ENCODE measurements at places on chromosomes 7 and 10.

DNA sequence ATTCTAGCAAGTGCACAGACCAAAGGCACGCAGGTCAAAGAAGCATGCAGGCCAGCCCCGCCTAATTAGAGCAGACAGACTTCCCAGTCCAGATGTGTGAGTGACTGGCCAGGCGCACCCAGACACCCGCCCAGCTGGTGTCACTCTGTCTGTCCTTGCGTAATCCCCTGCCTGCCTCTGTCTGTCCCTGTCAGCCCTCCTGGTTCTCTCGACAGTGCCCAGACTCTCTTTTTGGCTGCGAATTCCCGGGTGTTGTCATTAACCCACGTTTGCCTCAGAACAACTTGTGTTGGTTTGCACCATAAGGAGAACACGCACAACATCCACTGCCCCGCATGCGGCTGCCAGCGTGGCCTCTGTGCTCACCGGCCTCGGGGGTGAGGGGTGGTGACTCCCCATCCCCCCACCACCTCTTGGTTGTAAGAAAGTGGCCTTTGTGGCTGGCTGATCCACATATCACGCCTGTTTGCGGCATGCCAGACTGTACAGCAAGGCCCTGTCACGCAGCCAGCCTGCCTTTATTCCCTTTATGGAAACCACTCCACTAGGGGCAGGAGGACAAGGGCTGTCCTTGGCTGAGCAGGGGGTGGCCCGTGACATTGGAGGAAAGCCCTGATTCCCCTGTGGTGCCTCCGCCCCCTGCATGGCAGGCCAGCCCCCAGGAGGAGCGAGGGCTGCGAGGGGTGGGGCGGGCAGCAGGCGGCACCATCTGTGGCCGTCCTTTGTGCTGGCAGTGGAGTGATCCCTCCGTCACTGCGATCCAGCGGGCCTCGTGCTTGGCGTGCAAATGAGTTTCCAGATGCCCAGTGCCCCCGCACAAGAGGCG is 72.8 kb upstream of the PPIF start:
- peak; percentile 88 for DNase-seq

DNA sequence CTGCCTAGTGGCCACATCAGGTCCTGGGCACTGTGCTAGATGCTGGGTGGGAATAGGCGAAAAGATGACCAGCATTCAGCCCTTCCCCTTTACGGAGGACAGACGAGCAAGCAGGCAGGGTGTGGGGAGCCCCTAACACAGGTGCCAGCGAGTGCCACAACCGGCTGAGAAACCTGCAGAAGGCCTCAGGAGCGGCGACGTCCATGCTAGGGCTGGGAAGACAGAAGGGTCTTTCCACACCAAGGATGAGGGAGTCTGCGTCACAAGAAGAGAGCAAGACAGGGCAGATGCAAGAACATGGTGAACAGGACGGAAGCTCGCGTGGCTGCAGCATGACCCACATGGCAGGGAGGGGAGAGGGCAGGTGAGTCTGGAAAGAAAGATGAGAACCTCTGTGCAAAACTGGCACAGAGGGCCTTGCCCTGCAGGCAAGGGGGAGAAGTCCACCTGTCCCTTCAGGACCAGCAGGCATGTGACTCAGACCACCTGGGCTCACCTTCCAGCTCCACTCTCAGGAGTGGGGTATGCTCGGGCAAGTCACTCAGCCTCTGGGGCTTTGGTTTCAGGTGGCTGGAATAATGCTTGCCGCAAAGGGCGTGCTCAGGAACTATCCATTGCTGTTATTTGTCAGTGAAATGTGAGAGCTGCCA is 36.6 kb downstream of the KCNH2 start:
- peak; percentile 43 for DNase-seq

DNA sequence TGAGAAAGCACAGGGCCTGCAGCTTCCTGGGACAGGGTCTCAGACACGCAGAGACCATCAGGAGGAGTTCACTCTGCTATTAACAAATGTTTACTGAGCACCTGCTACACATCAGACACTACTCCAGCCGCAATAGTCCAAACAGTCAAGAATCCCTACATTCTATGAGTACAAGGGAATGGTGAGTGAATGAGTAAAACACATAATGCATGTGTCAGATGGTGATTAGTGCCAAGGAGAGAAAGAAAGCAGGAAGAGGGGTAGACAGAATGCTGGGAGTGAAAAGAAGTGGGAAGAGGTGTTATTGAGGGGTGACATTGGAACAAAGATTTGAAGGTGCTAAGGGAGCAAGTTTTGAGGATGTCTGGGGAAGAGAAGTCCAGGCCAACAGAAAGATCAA is 634.2 kb upstream of the GALNT17 start:
- no peak for DNase-seq

GRCh38 chr7:84177758-84178412 is 16.7 kb downstream of the SEMA3A start:
- DNase-seq, result no peak

DNA sequence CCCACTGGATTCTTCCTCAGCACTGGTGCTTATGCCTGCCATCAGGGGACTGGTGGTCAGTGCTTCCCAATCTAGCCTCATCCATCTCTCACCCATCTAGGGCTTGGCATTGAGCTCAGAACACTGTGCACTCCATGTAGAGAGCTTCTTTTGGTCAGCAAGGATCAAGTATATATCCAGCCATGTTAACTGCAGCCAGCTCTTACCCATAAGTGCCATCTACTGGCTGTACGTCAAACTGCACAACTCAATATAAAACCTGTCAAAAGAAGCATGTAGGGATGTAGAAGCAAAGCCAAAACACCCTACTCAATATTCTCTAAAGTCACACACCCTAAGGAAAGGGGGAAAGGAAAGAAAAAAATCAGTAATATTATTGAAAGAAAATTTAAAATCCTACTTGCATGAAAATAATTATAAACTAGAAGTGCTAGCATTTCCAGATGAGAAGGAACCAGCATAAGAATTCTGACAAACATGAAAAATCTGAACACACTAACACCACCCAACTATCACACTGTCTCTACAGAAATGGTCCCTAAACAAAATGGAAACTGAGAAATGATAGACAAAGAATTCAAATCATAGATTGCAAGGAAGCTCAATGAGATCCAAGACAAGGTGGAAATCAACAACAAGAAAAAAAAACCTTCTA is 531.1 kb upstream of the STEAP1 start:
- no peak for DNase-seq

- no peak for DNase-seq
These were observed 27.3 kb downstream of the RAB18 start for GRCh38 chr10:27531336-27531847.

DNA sequence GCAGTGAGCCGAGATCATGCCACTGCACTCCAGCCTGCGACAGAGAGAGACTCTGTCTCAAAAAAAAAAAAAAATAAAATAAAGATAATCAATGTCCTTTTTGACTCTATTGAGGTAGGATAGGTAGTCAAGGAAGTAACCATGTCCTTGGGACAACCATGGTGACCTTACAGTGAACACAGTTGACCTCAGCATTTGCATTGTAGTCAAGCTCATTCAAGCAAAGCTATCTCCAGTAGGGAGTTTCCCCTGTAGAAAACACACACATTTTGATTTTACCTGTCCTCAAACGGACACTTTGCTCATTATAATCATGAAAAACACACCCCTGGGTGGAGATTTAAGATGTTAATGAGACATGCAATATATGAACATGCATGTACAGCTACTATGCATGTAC is 171.7 kb downstream of the KIF20B start:
- DNase-seq, result no peak

DNA sequence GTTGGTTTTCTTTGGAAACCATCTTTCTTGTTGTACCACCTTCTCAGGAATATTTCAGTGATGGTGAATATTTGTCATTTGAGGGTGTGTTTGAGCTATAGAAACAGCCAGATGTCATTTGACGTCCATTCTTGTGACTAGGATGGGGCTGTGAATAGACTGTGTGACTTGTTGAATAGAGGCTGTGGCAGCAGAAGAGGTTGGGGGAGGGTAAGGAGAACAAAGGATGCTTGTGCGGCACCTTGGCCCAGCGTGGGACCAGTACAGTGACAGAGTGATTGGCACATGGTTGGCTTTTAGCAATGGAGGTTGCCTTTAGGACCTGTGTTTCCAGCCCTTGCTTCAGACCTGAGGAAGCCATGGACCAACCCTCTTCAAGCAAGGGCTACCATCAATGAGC is 11.3 kb downstream of the DMBT1 start:
- DNase-seq, result no peak

DNA sequence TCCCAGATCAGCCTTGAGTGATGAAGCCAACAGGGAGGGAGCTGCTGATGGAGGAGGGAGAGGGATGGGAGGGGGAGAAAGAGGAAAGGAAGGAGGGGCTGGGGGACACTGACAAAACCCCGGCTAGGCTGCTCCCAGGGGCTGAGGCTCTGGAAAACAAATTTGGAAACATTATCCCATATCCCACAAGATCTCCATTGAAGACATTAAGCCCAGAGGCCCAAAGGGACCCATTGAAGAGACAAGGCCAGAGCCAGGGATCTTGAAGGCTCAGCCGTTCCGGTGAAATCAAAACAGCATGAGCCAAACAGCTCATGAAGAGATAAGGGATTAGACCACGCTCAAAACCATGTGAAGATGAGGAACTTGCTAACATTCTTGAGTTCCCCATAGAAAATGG is 184.3 kb upstream of the ITGB1 start:
- no peak for DNase-seq

- DNase-seq, result peak; percentile 89
These were observed 17.3 kb upstream of the CSGALNACT2 start for GRCh38 chr10:43120929-43121314.

GRCh38 chr7:50273870-50274269 is 30.6 kb upstream of the IKZF1 start:
- DNase-seq, result no peak

DNA sequence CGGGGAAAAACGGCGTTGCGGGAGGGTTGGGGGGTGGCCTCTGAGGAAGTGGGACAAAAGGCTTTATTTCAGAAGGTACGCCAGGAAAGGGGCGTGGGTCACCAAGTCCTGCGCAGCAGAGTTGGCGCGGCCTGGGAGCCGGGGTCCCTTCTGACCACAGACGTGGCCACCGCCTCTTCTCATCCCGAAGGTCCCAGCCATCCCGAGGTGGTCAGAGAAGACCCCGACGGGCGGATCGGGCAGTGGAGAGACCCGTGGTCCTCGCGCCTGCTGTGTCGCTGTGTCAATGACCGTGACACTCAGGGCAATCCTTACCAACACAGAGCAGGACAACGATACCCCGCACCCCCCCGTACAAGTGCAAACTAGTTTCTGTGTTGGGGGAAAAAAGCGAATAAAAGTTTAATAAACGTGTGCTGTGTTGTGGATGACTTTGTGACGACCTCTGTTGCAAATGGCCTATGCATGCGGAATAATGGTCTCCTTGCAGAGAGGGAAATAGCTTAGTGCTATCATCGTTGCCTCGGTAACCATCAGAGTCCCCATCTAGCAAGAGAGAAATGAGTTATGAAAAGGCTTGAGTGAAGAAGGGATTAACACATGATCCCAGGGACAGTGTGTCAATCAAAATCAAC is 19.4 kb upstream of the GATA3 start:
- DNase-seq, result peak; percentile 42

- DNase-seq, result no peak
These were observed 69.6 kb upstream of the GRM8 start for GRCh38 chr7:127322351-127322750.

DNA sequence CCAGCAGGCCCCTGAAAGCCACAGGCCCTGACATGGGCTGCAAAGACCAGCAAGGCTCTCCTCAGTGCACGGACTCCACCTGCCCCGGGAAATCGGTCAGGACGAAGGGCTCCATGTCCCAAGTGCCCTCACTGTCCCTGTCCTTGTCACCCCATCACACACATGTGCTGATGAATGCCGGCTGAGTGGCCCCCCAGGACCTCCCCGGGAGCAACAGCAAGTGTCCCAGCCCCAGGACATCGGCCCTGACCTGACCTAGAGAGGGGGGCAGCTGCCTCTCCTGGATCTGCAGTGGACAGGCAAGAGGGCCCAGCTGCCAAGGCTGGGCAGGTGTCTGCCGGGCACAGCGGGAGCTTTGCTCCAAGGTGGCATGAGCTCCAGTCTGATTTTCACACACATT is 49.8 kb downstream of the STK32C start:
- peak; percentile 85 for DNase-seq

GRCh38 chr7:16040346-16040745 is 353.9 kb upstream of the MEOX2 start:
- no peak for DNase-seq

GRCh38 chr7:66125052-66125694 is 10.5 kb downstream of the CRCP start:
- DNase-seq, result no peak
